SJSA1 (cell line): ENCODE measurements at places on chromosomes 3 and 15. TPM values are rescaled to one million over a fixed set of nuclear protein-coding genes. Genes with fewer than 3 reads are reported as not detected.
A peak's percentile ranks its signal among the peaks of the same experiment; 100 is the strongest.

Gene GRK7
- not detected in 2 replicates for total RNA-seq

Gene TRPM1
- 0.08 TPM in 1 of 2 replicates, not detected in the other for total RNA-seq

- H3K27ac ChIP-seq = no peak overlapping the region
- H3K36me3 ChIP-seq = no peaks in the 10 kb centered on the region; the same call in 1 of the 2 replicates
- no peak for DNase-seq
- no peaks in the 10 kb centered on the region for H3K4me1 ChIP-seq
- H3K27me3 ChIP-seq = no peaks in the 10 kb centered on the region
These were observed 72.9 kb downstream of the TMCC1 start for GRCh38 chr3:129820587-129820986.

- DNase-seq = no peak
- no peaks in the 10 kb centered on the region for H3K4me1 ChIP-seq
- H3K27me3 ChIP-seq = no peaks in the 10 kb centered on the region
- no peaks in the 10 kb centered on the region for H3K36me3 ChIP-seq
These were observed 148.6 kb downstream of the ANO10 start for GRCh38 chr3:43473244-43473643.

GRCh38 chr3:123046262-123047061 is 18.9 kb upstream of the SEMA5B start:
- peaks cover 18% of the 10 kb centered on the region for H3K27me3 ChIP-seq
- DNase-seq = no peak
- no peaks in the 10 kb centered on the region for H3K36me3 ChIP-seq
- H3K4me3 ChIP-seq = no peak overlapping the region

DNA sequence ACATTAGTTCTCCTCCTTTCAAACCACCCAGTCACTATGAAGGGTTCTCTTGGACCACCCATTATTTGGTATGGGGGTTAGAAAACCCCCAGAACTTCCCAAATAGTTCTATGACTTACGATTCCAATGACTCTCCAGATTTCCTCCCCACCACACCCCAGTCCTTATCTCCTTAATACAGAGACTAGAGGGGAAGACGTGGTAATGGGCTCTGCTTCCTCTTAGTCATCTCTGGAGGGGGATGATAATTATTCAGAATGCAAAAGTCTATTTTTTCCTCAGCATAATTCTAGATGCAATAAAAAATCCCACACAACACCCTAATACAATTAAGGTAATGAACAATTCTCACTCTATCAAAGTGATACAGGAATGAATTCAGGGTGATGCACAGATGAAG is 48.9 kb upstream of the CFAP161 start:
- no peaks in the 10 kb centered on the region for H3K36me3 ChIP-seq
- no peak for DNase-seq
- no peaks in the 10 kb centered on the region for H3K4me1 ChIP-seq
- no peak overlapping the region for H3K4me3 ChIP-seq
- no peaks in the 10 kb centered on the region for H3K27me3 ChIP-seq

Gene HHATL
- not detected in 2 replicates for total RNA-seq

GRCh38 chr3:128068156-128068620 is 16.0 kb downstream of the SEC61A1 start:
- no peak overlapping the region for H3K27ac ChIP-seq
- no peaks in the 10 kb centered on the region for H3K27me3 ChIP-seq
- H3K4me3 ChIP-seq = no peak overlapping the region
- DNase-seq = no peak
- H3K4me1 ChIP-seq = peaks cover 5% of the 10 kb centered on the region

DNA sequence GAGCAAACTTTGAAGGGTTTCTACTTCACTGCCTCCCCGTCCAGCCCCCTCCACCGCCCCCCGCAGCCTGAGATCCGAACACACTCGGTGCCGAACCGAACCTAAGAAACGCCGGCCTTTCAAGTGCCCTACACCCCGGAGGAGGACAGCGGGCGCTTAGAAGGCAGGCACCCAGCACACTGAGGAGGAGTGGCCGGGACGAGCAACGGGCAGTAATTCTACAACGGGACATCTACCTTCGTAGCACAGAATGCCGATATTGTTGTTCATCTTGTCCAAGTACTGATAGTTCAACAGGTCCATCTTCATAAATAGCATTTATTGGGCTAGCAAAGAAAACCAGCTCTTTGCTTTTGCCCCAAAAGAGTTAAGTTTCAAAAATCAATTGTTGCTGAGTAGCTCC is 513 bp downstream of the VGLL4 start:
- peak overlapping the region; percentile 89 for H3K27ac ChIP-seq
- H3K4me1 ChIP-seq = peaks cover 33% of the 10 kb centered on the region
- H3K4me3 ChIP-seq = peak overlapping the region; percentile 63
- H3K27me3 ChIP-seq = no peaks in the 10 kb centered on the region
- DNase-seq = no peak

GRCh38 chr3:52253314-52254304 is 8.1 kb downstream of the PPM1M start:
- no peaks in the 10 kb centered on the region for H3K4me1 ChIP-seq
- peaks cover 92% of the 10 kb centered on the region for H3K36me3 ChIP-seq
- no peak overlapping the region for H3K4me3 ChIP-seq
- no peak for DNase-seq
- no peaks in the 10 kb centered on the region for H3K27me3 ChIP-seq

- no peaks in the 10 kb centered on the region for H3K27me3 ChIP-seq
- H3K27ac ChIP-seq = no peak overlapping the region
- no peaks in the 10 kb centered on the region for H3K4me1 ChIP-seq
- no peaks in the 10 kb centered on the region for H3K36me3 ChIP-seq
- H3K4me3 ChIP-seq = no peak overlapping the region
These were observed 1129.6 kb downstream of the OTOL1 start for GRCh38 chr3:162626172-162626571.

GRCh38 chr3:58657571-58658141 is 8.9 kb downstream of the FAM3D start:
- H3K36me3 ChIP-seq = no peaks in the 10 kb centered on the region
- DNase-seq = no peak
- no peaks in the 10 kb centered on the region for H3K27me3 ChIP-seq
- no peaks in the 10 kb centered on the region for H3K4me1 ChIP-seq

GRCh38 chr15:34297059-34297458 is 40.5 kb downstream of the SLC12A6 start:
- no peaks in the 10 kb centered on the region for H3K36me3 ChIP-seq
- no peak overlapping the region for H3K4me3 ChIP-seq
- DNase-seq = no peak
- H3K27me3 ChIP-seq = no peaks in the 10 kb centered on the region
- no peak overlapping the region for H3K27ac ChIP-seq
- no peaks in the 10 kb centered on the region for H3K4me1 ChIP-seq

- H3K36me3 ChIP-seq = peaks cover 10% of the 10 kb centered on the region
- no peak for DNase-seq
- no peaks in the 10 kb centered on the region for H3K27me3 ChIP-seq
- peaks cover 21% of the 10 kb centered on the region for H3K4me1 ChIP-seq
These were observed 72.0 kb upstream of the BLM start for GRCh38 chr15:90644952-90645725.

Gene SCN11A
- total RNA-seq = not detected in 2 replicates

Gene IL5RA
- not detected in 2 replicates for total RNA-seq

GRCh38 chr3:157832588-157832987 is 273.6 kb downstream of the SHOX2 start:
- no peaks in the 10 kb centered on the region for H3K36me3 ChIP-seq
- H3K27ac ChIP-seq = no peak overlapping the region
- no peak for DNase-seq
- H3K4me1 ChIP-seq = peaks cover 19% of the 10 kb centered on the region

- no peak for DNase-seq
- peak overlapping the region; percentile 94 for H3K4me3 ChIP-seq
- no peaks in the 10 kb centered on the region for H3K36me3 ChIP-seq
- no peaks in the 10 kb centered on the region for H3K27me3 ChIP-seq
These were observed 405 bp upstream of the SPG21 start for GRCh38 chr15:64990168-64990470.
